Adipocyte (in vitro differentiated cells): ENCODE measurements at places on chromosomes 7 and 10.

- DNase-seq: no peak
These were observed 580.4 kb upstream of the KCND2 start for GRCh38 chr7:119692541-119692940.

GRCh38 chr10:60260321-60260720 is 129.4 kb downstream of the ANK3 start:
- no peak for DNase-seq

DNA sequence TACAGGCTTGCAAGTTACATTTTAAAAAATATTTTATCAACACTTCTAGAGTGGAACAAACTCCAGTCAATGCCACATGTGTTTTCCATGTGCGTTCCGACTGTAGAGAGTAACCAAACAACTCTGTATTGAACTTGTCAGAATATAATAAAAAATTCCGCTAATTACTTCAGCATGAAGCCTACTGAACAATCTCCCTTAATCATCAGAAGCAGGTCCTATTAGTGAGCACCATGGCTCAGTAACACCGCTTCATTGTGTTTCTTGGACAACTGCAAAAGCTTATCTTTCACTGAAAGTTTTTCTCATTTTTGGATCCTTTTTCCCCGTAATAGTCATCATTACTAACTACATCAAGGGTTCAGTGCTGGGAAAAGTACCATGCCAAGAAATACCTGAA is 117.0 kb downstream of the MKX start:
- no peak for DNase-seq

- DNase-seq: no peak
These were observed 95.5 kb downstream of the ANKRD30A start for GRCh38 chr10:37220866-37221265.

GRCh38 chr7:22723637-22724036 is 3.4 kb upstream of the IL6 start:
- DNase-seq: peak; percentile 32

DNA sequence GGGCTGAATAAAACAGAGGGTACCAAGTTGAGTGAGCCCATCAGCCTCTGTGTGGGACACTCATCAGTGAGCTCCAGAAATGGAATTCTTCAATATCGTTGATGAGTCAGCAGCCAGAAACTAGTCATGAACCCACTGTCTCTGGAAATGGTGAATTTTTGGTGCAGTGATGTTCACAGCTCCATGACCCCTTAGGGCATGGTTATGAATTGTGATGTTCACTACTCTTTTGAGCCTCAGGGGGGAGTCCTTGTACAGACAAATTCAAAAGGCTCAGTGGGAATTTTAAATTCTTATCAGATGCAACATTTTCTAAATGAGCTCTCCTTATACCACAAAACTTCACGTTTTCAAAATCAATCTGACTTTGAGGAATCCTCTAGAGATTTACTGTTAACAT is 335.7 kb downstream of the PHTF2 start:
- DNase-seq: peak; percentile 83

DNA sequence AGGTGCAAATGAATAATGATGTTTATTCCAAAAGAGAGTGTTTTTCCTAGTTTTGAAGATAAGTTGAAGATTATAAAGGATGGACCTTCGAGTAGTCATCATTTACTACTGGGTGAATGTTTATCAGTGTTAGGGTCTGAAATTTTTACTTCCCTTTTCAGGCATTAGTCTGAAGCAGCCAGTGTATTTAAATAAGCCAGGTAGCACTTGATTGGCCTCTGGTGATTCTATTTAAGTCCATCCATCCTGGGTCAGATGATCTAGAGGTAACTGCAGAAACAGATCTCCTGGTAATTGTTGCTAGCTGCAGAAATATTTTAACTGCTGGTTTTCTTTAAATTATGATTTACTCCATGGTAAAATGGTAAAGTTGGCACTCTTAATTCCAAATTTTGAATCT is 34.1 kb upstream of the AGR2 start:
- no peak for DNase-seq

GRCh38 chr7:31986878-31987518 is 83.2 kb downstream of the PDE1C start:
- DNase-seq: peak; percentile 70

GRCh38 chr7:92754919-92755581 is 81.3 kb downstream of the CDK6 start:
- no peak for DNase-seq

GRCh38 chr7:70097645-70098044 is 499.4 kb downstream of the AUTS2 start:
- no peak for DNase-seq

DNA sequence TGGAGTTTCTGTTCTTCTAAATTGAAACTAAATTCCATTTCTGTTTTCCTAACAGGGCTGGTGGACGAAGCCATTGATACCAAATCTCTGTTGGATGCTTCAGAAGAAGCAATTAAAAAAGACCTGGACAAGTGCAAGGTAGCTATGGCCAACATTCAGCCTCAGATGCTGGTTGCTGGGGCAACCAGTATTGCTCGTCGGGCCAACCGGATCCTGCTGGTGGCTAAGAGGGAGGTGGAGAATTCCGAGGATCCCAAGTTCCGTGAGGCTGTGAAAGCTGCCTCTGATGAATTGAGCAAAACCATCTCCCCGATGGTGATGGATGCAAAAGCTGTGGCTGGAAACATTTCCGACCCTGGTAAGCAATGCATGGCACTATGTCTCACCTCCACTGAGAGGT is 45.6 kb downstream of the AP3M1 start:
- no peak for DNase-seq

DNA sequence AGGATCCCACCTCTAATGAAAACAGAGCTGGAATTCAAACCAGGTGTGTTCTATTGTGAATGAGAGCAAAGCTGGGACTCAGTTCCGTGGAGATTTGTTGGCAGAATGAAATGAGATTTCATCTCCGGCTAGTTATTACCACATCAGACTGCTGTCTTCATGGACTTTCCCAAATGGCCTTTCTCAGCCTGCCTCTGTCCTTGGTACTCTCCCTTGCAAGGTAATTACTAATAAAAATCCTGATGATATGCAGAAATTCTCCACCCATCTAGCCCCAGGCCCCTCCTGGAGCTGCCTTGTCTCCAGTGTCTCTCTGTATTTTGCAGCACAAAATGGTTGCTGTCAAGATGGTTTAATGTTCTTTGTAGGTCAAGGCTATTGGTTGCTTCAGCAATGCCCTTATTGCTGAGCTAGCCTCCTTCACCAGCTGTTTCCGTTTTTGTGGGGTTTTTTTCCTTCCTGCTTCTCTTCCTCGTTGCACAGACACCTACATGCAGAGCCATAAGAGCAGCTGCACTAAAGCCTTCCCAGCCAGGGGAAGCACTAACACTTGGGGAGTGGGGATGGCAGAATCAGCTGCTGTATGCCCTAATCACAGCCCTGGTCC is 185.0 kb upstream of the GHITM start:
- no peak for DNase-seq

DNA sequence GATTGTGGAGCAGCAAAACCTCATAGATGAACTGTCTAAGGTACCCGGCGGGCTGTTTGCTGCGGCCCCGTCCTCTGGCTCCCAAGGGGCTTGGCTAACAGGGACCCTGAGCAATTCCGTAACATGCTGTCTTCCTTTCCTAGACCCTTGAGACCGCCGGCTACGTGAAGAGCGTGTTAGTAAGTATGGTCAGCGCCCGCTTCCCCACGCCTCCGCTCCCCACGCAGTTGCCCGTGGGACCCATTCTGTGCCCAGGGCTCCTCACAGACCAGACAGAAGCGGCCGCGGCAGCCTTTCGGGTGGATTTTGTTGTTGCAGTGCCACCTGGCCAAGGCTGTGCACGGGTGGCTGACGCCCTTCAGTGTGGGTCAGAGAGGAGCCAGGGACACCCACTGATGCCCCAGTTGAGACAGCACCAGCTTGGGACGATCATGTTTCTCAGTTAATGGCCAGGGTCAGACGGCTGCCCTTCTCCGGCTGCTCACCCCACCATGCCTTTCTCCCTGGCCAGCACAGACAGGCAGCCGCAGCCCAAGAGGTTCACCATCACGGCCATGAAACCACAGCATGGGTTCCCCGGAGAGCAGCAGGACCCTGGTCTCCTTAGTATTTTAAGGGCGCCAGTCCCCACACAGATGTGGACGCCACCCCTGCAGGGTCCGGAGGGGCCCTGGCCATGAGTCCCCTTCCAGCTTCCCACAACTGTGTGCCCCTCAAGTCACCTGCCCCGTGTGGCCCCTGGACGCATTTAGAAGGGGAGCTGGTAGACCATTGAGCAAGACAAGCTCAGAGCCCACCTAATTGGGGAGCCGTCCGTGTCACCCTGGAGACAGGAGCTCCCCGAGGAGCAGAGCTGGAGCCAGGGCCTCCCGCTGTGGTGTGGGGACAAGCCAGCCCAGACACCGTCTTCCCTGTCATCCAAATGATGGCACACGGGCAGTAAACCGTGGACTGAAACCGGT is 49.4 kb upstream of the DPYSL4 start:
- no peak for DNase-seq

GRCh38 chr10:32970910-32971309 is 12.9 kb upstream of the ITGB1 start:
- no peak for DNase-seq

DNA sequence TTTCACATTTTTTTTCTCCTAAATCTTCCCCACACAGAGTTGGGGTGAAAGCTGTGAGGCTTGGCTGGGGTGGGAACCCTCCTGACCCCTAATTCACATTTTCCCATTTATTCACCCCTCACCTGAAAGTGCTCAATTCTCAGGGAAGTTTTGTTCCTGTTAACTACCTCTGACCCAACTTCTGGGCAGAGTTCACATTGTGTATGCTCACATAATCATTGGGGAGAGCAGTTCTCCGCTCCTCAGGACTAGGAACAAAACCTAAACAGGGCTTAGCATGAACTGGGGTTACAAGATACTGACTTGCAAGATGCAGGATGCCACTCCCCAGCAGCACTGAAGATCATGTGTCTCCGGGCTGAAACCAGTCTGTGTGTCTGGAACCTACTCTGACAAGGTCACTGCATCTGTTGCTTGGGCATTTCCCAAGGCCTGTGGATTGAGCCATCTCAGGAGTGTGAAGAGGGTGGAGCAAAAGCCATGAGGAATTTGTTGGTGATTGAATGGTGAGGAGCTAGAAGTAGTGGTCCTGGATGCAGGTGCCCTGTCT is 258.1 kb upstream of the IGFBP3 start:
- DNase-seq: no peak

DNA sequence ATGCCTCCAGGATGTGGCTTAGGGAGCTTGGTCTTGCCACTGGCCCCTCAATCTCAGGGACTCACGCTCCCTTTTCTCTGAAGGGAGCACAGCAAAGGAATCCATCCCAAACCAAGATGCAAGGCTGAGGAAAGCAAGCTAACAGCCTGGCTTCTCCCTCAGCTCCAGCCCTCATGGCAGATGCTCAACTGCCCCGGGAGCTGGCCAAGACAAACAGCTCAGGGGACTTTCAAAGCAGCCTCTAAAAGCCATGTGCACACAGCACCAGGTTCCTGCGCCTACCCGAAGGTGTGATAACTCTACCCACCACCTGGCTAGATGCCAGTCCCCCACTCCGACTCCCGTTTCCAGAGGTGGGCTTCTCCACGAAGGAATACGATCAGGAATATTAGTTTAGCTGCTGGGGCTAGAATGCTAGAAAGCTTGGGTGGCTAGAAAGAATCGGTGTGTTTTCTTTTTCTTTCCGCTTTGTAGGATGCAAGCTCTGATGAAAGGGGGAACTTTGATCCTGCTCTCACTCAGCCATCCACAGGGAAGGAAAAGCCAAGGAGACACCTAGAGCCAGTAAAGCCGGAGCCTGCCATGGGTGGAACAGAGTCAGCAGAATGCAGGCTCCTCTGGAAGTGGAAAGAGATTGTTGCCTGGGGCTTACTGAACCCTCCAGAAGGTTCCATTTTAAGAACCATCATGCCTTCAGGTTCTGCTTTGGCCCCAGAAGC is 89.0 kb upstream of the FGFR2 start:
- no peak for DNase-seq

- DNase-seq: no peak
These were observed 375.8 kb upstream of the NFE2L3 start for GRCh38 chr7:25775999-25776743.
